ENCODE measurements at places on chromosomes 2 and 18. TPM values are rescaled to one million over a fixed set of nuclear protein-coding genes. Genes with fewer than 3 reads are reported as not detected.

Gene GAREM2
- total RNA-seq: 4.0 TPM

Gene ALK
- total RNA-seq: 1.3 TPM

Gene COL4A3
- total RNA-seq: 3.6 TPM

Gene SPHKAP
- 0.42 TPM for total RNA-seq

Gene GAL3ST2
- 2.7 TPM for total RNA-seq

Gene BUB1
- 0.80 TPM for total RNA-seq

Gene POTEI
- total RNA-seq: not detected

Gene TRIB2
- total RNA-seq: 31.5 TPM

Gene RUFY4
- total RNA-seq: not detected

Gene ALPG
- not detected for total RNA-seq

Gene CNDP1
- total RNA-seq: not detected

Gene ELOA2
- total RNA-seq: not detected

Gene DNAJC5G
- total RNA-seq: not detected

Gene NTSR2
- total RNA-seq: not detected

Gene GMPPA
- total RNA-seq: 22.7 TPM

Gene RANBP2
- 70.2 TPM for total RNA-seq

Gene SATB2
- 6.1 TPM for total RNA-seq

Gene MAPRE3
- 9.3 TPM for total RNA-seq

Gene EVA1A
- total RNA-seq: not detected

Gene CYP1B1
- total RNA-seq: 20.8 TPM

Gene CLEC4F
- total RNA-seq: 0.42 TPM

Gene UGT1A3
- total RNA-seq: not detected

Gene CHRNG
- total RNA-seq: not detected

Gene CREG2
- not detected for total RNA-seq

Gene IL1F10
- not detected for total RNA-seq

Gene SLC9A2
- not detected for total RNA-seq

Gene TEKT4
- total RNA-seq: 0.19 TPM

Gene VAMP8
- total RNA-seq: 6.3 TPM

Gene SERPINB10
- not detected for total RNA-seq

Gene ALPI
- total RNA-seq: not detected

Gene DUSP19
- 2.5 TPM for total RNA-seq
